ENCODE measurements at places on chromosomes 1 and 21.

- H3K4me3 ChIP-seq = no peak overlapping the region
- H3K27me3 ChIP-seq = no peaks in the 10 kb centered on the region
- H3K36me3 ChIP-seq = no peaks in the 10 kb centered on the region
Observed at GRCh38 chr1:181896824-181897223, 164.7 kb downstream of the ZNF648 start.

DNA sequence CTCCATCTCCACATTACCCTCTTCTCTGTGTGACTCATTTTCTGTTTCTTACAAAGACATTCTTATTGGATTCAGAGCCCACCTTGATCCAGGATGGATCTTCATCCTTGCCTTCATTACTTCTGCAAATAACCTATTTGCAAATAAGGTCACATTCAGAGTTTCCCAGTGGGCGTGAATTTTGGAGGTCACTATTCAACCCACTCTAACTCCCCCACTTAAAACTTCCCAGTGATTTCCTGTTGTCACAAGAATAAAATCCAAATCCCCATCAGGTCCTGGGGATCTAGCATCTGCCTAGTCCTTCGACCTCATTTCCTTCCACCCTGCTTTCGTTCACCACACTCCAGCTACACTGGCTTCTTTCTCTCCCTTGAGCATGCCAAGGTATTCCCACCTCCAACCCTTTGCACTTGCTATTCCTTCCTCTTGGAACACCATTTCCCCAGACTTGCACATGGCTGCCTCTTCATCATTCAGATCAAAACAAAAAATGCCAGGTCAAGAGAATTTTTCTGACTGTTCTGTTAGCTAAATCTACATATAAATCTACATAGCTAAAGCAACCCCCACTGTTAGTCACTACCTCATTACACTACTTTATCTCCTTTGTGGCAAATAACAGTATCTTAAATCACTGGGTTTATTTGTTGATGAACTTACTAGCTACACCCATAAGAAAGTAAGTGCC, 187.2 kb downstream of the TOMM20 start:
- no peak overlapping the region for H3K4me3 ChIP-seq
- DNase-seq = no peak

DNA sequence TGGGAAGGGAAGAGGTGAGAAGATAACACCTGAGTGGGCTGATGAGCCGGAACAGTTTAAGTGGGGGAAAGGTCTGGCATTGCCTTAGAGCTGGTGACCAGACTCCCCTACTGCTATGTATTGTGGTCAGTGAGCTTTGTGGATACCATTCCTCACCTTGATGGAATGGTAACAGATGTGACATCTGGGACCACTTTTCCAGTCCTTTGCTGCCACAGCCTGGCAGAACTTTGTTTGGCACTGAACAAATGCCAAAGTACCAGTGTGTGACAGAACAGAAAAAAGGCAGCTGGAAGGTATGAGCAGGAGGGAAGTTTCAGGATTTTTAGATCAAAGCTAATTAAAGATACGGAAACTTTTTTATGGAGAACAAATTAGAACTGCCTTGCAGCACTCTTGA, 6.2 kb downstream of the MED8 start:
- no peak overlapping the region for H3K4me3 ChIP-seq
- H3K27me3 ChIP-seq = no peaks in the 10 kb centered on the region

DNA sequence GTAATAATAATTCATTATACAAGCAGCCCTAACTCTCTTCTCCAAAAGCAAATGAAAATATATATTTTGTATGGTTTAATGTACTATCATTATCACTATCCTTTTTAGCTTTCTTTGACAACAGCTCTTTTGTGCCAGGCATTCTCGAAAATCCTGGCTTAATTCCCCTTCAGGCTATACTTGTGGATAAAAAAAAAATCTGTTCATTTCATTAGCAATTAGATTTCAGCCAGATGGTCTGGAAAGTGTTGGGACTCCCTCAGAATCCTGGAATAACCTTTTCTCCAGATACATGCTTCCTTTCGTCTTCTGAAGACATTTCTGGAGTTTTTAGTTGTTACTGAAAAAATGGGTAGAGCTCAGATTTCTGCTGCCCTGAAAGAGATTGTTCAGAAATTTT, 83.4 kb upstream of the PLPPR4 start:
- no peak for DNase-seq
- no peak overlapping the region for H3K4me3 ChIP-seq
- H3K27me3 ChIP-seq = no peaks in the 10 kb centered on the region
- no peaks in the 10 kb centered on the region for H3K4me1 ChIP-seq
- H3K27ac ChIP-seq = no peak overlapping the region

- H3K4me3 ChIP-seq = no peak overlapping the region
- H3K27me3 ChIP-seq = no peaks in the 10 kb centered on the region
- no peak for DNase-seq
- H3K27ac ChIP-seq = no peak overlapping the region
Observed at GRCh38 chr1:20368866-20369470, 78.3 kb downstream of the VWA5B1 start.

DNA sequence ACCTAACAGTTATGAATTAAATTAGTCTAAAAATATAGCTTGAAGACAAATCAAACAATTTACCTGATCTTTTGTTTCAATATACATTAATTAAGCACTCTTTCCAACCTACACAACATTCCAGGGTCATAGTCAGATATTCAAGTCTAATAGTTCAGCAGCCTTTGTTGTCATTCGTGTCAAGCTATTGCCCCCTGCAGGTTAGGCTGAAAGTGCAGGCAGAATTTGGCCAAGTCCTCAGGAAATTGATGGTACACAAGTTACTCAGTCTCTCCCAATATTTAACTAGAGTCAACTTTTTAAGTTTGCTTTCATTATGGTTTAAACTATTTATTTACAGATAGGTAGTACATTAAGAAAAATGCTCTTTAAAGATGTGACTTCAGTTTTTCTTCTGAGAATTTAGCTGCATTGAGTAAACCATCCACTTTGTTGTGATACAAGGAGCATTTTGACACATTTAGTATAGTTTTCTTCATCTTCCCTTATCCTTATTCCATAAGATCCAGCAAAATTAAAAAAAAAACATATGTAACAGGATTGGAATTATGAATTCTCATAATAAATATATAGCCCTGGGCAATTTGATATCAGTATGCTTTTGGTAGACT, 130.3 kb upstream of the DPYD start:
- H3K27ac ChIP-seq = no peak overlapping the region
- H3K4me3 ChIP-seq = no peak overlapping the region
- no peaks in the 10 kb centered on the region for H3K27me3 ChIP-seq
- H3K4me1 ChIP-seq = peaks cover 6% of the 10 kb centered on the region

DNA sequence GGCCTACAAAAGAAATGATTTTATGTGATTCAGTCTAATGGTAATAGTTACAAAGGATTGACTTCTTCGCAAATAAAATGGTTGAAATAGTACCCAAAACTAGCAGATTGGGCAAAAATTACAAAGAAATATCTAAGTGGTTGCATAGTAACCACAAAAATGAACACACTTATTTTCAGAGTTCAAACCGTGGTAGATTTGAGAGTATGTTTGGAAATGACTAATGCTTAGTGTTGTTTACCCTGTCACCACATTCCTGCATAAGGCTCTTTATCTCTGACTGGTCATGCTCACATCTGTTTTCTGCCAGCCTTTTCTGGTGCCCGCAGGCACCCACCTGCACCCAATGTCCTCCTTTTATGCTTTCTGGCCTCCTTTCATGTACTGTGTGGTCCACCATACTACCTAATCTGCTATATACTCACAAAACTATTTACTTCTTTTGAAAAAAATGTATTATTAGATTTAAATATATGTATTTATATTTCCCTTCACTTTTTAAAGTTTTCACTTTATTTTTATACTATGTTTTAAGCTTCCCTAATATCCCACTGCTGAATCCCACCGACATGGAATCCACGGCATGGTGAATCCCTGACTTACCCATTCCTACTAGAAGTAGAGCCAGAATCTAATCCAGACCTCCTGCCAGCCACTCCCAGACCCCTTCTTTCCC, 30.3 kb downstream of the PTPRC start:
- H3K4me3 ChIP-seq = no peak overlapping the region
- no peak for DNase-seq
- H3K36me3 ChIP-seq = no peaks in the 10 kb centered on the region
- no peaks in the 10 kb centered on the region for H3K4me1 ChIP-seq

DNA sequence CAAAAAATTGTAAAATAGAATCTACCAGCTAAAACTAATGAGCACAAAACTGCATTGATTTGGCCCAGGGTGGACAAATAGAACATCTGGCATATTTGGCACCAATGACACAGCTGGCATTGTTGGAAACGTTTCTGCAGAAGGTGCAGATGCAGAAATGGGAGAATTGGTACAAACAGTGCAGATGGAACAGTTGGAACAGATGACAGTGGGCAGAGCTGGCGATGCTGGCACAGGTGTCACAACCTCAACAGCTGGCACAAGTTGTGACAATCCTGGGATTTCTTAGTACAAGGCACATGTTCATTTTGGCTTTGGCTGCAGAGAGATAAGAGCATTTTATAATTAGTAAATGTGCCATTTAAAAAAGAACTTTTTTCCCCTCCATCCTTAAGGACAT, 91.1 kb upstream of the ZBTB18 start:
- H3K36me3 ChIP-seq = no peaks in the 10 kb centered on the region
- H3K27ac ChIP-seq = no peak overlapping the region
- no peak overlapping the region for H3K4me3 ChIP-seq
- no peaks in the 10 kb centered on the region for H3K27me3 ChIP-seq

DNA sequence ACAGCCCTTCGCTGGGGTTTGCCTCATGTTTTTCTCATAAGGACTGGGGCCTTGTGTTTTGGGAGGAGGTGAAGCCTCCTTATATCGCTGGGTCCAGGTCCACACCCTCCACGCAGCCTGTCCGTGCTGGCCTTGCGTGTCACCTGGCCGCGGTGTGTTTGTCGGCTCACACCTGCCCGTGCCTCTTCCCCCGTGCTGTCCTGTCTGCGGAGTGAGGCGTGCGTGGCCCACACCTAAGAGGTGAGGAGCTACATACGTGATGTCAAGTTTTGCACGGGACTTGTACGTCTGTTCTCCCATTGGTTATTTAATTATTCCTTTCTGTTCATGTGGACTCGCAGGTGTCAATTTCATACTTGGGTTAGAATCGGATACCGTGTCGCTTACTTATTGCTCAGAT, 30.7 kb downstream of the PRKCZ start:
- H3K4me1 ChIP-seq = no peaks in the 10 kb centered on the region
- H3K27me3 ChIP-seq = no peaks in the 10 kb centered on the region
- no peak overlapping the region for H3K27ac ChIP-seq
- no peak overlapping the region for H3K4me3 ChIP-seq

DNA sequence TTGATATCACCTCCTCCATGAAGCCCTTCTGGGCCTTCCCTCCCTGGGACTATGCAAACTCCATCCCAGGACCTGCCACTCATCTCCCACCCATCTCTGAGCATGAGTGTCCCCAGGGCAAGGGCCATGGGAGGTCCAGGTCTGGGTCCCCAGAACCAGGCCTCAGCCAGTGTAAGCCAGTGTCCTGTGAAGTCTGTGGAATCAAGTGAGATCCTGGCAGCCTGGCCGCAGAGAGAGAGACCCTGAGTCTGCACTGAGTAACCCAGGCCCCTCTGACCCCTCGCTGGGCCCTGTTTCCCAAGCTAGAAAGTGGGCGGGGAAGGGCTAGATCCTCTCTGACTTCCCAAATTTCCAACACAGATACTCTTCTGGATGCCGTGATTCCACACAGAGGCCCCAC, 132.7 kb downstream of the DMRTB1 start:
- no peak overlapping the region for H3K27ac ChIP-seq
- no peak overlapping the region for H3K4me3 ChIP-seq
- no peaks in the 10 kb centered on the region for H3K27me3 ChIP-seq
- DNase-seq = no peak
- H3K4me1 ChIP-seq = no peaks in the 10 kb centered on the region

DNA sequence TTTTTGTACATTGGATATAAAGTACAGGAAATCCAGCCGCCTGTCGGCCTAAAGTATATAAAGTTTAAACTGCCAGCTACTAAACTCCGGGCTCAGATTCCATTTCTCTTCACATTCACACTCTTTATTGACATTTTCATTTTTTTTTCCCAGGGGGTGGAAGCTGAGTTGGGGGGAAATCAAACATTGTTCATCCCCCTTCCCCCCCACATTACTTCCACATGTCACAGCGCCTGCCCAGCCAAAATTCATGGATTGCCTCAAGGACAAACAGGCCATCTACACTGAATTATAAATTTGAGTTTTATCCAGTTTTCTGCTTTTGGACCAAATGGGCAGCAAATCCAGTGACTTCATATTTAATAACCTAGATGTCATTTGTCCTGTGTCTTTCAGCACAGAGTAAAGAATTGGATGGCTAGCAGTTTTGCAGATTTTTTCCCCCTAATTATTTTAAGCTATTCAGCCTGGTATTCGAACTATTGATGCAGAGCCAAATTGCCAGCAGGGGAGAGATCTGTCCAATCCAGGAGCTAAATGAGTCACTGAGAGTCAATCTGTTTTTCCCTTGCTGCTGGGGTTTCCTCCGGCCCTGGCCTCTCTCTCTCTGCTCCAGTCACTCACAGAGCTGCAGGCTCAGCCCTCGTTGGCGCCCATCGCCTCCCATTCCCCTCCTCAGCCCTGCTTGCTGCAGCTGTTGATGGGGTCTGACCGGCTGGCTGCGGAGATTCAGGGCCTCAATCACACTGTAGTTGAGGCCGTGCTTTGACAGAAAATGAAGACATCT, 98.0 kb downstream of the LMO4 start:
- no peaks in the 10 kb centered on the region for H3K36me3 ChIP-seq
- H3K27me3 ChIP-seq = no peaks in the 10 kb centered on the region
- no peak overlapping the region for H3K27ac ChIP-seq

- no peak overlapping the region for H3K27ac ChIP-seq
- DNase-seq = no peak
- H3K27me3 ChIP-seq = no peaks in the 10 kb centered on the region
- no peak overlapping the region for H3K4me3 ChIP-seq
- peaks cover 3% of the 10 kb centered on the region for H3K36me3 ChIP-seq
Observed at GRCh38 chr1:226640321-226641136, 92.0 kb downstream of the STUM start.

DNA sequence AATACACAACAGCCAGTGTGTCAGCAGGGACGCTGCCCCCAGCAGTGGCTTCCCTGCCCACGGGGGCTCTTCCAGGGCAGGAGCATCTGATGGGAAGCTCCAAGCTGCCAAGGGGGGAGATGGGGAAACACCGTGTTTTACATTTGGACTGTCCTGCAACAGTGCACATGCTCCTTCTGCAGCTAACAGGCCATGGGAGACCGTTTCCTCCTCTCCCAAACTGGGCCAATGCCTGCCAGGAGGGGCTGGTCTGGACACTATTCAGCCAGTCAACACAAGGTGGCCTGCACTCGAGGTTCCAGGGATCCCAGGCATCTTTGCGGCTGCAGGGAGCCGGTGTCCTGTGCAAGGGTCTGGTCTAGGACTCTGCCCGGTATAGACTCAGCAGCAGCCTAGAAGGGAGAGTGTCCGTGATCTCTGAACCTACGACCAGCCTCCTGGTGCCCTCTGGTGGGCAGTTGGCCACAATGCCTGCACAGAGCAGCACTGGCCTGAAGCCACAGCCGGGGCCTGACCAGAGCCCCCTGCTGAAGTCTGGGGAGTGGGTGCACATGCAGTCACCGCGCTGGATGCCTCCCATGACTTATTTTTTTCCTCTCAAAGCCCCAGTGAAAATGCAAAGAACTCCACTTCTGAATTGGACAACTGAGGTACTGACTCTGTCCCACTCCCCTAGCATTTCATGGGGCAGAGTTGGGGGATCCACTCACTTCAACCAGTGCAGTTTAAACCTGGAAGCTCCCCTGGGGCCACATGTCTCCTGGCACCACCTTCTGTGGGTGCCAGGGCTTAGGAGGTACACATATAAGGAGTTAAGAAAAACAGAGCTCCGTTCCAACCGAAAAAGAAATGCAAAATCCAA, 33.3 kb downstream of the RCC2 start:
- H3K4me1 ChIP-seq = no peaks in the 10 kb centered on the region
- H3K4me3 ChIP-seq = no peak overlapping the region
- no peak overlapping the region for H3K27ac ChIP-seq

Measured in esophagus squamous epithelium (tissue), 5 donors.